HCT116 (cell line): ENCODE measurements at places on chromosomes 1 and 21.

DNA sequence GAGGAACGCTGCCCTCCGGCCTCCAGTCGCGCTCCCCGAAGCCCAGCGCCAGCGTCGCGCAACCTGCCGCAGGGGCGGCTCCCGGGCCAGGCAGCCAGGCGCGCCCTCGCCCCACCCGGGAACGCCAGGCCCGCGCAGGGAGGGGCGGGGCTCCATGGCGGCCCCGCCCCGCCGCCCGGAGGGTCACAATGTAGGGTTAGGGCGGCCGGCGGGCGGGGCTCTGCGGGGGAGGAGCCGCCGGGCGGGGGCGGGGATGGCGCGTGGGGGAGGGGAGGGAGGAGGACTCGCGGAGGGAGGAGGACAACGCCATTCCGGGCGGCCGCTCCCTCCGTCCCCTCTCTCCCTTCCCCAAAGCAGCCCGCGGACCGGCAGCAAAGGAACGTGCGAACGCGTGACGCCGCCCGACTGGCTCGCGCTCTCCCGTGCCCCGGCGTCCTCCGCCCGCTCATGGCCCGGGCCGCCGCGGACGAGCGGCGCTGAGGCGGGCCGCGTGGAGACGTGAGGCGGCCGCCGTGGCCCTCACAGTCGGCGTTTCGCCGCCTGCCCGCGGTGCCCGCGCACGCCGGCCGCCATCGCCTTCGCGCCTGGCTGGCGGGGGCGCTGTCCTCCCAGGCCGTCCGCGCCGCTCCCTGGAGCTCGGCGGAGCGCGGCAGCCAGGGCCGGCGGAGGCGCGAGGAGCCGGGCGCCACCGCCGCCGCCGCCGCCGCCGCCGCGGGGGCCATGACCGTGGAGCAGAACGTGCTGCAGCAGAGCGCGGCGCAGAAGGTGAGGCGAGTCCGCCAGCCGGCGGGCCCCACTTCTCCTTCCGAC lies at the start of gene USP25:
TSS of gene USP25 (plus strand) at position 309 of the 810 bp plus-strand sequence. CDS start at position 721, 412 bp downstream.
- DNase-seq = peak; percentile 43

GRCh38 chr1:179872558-179872957 lies 5.0 kb downstream of the TOR1AIP2 start:
- no peak for DNase-seq

GRCh38 chr1:188056011-188056410 lies 1227.3 kb downstream of the PLA2G4A start:
- no peak for DNase-seq

- no peak for DNase-seq
Measured at GRCh38 chr21:45010096-45010495, 64.3 kb upstream of the ADARB1 start.

DNA sequence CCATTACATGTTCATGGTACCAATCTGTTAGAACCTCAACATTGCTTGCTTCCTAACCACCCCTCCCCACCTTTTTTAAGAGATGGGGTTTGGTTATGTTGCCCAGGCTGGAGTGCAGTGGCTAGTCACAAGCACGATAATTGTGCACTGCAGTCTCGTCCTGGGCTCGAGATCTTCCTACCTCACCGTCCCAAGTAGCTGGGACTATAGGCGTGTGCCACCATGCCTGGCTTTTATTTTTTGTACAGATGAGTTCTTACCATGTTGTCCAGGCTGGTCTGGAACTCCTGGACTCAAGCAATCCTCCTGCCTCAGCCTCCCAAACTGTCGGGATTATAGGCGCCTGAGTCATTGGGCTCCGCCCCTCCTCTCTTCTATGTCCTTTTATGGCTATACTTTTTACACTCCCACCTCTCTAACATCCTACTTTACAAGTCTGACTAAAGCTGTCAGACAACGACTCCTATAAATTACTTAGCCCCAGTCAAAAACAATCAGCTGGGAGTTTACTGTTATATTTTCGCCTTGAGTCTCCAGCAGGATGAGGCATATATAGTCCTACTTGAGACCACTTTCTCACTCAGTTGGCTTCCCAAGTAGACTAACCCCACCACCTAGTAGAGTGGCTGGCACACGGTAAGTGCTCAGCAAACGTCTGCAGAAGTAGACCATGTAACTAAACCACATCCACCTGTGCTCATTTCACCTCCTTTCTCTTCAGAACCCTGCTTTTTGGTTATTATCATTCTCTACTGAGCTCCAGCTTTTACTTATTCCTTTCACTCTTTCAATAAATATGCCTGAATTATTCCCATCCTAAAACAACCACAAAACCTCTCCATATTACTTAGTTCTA lies 13.8 kb downstream of the ENSA start:
- no peak for DNase-seq

DNA sequence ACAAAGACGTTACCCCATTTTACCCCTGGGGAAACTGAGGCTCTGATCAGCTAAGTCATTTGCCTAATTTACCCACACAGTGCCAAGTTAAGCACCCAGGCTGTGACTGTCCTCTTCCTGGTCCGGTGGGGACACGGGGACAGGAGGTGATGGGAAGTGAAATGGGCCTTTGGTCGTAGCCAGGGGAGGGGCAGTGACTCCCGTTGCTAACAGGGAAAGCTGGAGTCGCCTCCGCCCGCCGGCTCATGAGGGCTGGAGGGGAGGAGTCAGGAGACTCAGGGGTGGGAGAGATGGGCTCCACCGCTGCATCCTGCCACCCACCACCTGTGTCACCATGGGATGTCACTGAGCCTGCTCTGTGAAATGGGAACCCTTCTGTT lies 139.3 kb downstream of the PGBD5 start:
- no peak for DNase-seq

DNA sequence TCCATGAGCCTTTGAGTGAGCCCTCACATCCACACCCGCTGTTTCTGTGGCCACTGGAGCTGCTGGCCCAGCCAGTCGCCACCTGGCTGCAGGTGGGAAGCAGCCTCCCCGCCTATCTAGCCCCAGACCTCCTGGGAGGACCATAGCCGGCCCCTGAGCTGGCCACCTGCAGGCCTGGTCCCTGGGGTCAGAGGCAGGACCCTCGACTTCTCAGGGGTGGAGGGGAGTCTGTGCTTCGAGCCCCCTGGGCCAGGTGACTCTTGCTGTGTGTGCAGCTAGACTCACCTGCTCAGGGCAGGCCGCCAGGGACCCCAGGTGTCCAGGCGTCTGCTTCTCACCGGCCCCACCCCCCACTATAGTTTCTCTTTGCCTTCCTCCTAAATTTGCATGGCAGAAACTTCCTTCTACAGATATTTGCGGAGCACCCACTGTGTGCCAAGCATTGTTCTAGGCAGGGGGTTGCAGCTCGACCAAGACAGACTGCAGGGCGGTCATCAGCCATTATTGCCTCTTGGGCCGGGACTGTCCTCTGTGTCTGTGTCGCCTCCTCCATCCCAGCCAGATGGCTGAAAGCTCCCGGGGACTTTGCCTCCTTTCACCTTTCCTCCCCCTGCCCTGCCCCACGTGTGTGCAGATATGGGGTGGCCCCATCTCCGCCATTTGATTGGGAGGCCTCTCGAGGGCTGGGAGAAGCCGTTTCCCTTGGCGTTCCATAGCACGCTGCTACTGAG lies 27.3 kb downstream of the SPSB1 start:
- no peak for DNase-seq

DNA sequence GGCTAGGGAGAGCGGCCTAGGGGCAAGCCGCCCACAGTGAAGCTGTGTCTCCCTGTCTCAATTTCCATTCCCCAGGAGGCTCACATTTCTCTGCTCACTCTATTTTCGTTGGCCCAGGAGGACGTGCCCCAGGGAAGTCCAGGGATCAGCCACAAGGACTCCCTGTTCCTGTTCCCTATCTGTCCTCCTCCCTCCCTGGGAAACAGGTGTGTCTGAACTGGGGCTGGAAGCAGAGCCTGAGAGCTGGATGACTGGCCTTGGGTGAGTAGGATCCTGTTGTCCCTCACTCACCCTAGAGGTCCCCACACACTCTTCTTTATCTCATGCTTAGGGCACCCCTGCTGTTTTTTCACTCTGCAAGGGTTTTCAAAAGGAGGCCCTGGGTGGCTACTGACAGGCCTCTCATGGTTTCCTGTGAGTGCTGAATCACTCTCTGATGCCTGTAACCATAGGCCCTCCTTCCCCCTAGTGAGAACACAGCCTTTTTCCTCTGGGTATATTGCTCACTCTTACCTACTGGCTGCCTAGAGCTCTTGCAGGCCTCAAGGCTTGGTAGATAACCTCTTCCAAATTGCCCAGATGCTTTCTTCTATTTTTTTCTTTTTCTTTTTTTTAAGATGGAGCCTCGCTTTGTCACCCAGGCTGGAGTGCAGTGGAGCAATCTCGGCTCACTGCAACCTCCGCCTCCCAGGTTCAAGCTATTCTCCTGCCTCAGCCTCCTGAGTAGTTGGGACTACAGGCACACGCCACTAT lies 3.3 kb upstream of the UTP11 start:
- no peak for DNase-seq

DNA sequence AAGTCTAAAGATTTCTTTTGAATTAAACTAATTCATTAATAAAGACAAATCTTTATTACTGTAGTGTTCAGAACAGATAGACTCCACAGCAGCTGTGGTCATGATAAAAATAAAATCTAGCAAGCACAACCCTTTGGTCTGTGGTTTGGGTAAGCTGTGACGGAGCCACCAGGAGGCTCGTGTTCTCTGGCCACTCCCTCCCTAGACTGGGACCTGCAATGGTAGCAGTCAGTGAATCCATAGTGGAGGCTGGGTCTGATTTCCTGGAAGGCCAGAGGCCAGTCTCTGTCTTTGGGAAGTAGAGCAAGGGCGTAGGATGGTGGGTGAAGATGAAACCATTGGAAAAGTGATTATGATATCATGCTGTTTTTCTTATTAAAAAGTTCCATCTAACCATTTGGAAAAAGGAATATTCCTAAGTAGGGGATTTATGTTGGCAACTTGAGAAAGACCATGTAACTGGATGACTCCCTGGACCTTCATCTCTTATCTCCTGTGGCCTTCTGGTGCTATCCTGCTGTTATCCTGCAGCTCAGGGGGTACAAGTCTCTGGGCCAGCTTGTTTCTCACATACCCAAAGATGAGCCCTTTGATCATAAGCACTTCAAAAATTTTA lies 39.0 kb downstream of the TENT5C start:
- no peak for DNase-seq

DNA sequence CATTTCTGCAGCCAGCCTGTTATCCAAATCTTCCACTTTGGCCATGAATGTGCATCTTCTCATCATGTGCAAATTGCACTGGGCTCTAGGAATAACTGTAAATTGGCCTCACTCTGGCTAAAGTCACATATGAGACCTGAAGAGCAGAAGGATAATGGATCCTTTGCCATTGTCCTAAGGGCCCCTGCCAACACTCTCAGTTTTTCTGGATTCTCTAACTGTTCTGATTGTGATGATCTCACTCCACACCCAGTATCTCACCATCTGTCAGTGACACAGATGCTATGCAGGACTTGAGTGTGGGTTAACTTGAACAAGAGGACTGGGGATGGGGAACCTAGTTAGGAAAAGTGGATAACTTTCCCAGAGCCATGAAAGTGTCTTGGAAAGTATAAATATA lies 8.5 kb upstream of the FYB2 start:
- DNase-seq = no peak

DNA sequence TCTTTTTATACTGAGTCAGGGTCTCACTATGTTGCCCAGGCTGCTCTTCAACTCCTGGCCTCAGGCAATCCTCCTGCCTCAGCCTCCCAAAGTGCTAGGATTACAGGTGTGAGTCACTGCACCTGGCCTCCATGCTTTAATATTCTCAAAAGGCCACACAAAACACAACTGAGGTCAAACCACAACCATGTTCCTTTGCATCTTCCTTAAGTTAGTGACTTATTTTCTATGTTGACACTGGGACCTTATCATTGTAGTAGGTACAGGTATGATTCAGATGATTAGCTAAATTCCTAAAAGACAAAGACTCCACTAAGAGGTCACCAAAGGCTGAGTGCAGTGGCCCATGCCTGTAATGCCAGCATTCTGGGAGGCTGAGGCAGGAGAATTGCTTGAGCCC lies 131.9 kb upstream of the ATP1B1 start:
- DNase-seq = no peak

DNA sequence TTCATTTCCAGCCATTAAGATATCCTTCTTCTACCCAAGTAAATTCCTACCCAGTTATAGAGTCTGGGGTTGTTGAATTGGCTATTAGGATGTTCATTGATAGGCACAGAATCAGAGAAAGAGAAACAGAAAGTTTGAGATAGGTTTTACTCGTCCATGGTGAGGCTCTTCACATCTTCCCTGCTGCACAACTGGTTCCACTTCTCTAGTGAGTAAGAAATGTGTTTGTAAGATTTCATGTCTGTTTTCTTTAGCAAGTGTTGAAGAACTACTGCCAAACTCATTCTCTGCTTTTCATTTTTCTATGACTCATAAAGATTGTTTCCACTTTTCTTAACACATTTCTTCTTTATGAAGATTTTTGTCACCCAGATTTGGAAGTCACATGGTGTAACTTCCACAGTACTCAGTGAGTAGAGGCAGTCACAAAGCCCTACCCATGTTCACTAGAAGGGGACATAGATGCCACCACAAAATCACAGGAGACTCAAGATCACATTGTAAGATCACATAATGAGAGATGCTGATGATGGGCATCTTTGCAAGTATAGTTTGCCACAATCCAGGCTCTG lies 152.3 kb downstream of the SNX7 start:
- DNase-seq = no peak

DNA sequence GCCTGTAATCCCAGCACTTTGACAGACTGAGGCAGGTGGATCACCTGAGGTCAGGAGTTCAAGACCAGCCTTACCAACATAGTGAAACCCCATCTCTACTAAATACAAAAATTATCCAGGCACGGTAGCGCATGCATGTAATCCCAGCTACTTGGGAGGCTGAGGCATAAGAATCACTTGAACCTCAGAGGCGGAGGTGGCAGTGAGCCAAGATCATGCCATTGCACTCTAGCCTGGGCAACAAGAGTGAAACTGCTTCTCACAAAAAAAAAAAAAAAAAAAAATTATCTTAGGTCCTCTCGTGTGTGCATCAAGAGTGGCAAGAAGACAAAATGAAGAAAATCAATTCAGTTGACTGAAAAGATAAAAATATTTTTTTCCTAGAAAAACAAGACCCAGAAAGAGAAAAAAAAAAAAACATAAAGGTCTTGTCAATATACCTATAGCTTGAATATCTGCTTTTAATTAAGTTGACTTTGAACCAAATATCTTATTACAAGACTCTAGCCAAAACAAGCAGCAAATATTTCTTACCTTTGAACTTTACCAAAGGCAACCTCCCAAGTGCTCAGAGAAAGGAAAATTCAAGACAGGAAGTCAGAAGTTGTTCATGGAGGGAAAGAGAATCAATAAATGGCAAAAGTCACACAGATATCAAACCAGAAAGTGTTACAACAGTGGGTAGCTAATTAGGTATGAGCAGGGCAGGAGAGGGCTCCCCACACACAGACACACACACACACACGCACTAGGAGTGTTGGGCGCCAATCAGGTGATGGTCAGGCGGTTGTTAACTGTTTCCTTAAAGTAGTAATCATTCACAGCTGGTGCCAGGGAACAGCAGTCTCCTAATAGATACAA lies 29.6 kb downstream of the ITLN2 start:
- DNase-seq = no peak

- no peak for DNase-seq
Measured at GRCh38 chr1:67338642-67339041, 31.0 kb downstream of the IL12RB2 start.
